ENCODE measurements at places on chromosomes 12 and 14.

GRCh38 chr12:120882055-120882555 is 22.1 kb downstream of the SPPL3 start:
- DNase-seq, result no peak

- no peak for DNase-seq
Observed at GRCh38 chr14:31265701-31266398, 58.3 kb upstream of the HECTD1 start.

- DNase-seq, result peak; percentile 47
Observed at GRCh38 chr12:19972325-19973288, 395.7 kb upstream of the PDE3A start.

DNA sequence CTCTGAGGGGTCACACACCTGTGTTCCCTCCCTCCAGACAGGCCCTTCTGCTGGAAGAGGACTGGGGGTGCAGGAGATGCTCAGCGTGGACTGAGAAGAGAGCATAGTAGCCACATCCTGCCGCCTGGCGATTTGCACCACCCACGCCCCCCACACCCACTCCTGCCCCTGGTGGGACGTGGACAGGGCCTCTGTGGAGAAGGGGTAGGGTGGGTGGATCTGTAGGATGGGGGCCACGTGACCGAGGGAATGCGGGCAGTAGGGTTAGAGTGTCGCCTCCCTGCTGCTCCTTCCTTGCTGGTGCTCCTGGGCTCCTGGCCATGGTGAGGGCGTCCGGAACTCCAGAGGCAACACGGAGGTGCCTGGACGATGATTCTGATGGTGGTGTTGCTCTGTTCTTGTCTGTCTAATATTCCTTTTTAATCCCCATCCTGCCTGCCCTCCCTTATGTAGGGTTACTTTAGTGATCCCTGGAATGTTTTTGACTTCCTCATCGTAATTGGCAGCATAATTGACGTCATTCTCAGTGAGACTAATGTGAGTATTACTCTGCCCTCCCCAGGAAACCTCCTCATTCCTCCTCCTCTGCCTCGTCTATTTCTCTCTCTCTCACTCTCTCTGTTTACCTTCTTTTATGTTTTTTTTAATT is 161.5 kb upstream of the FKBP4 start:
- no peak for DNase-seq

GRCh38 chr14:54568821-54569595 is 2.1 kb downstream of the SAMD4A start:
- DNase-seq, result no peak

DNA sequence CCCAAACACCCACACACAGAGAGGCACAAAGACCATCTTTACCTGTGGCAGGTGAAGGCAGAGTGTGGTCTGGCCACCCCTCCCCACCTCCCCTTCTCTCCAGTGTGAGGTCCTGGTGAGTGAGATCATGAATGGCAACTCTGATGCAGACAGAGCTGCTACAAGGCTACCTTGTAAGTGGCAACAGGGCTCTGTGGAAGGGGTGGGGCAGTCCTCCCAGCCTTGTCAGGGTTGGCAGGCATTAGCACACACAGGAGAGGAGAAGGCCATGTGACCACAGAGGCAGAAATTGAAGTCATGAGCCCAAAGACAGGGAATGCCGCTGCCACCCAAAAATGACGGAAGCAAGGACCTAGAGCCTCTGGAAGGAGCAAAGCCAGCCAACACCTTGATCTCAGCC is 30.7 kb downstream of the VWF start:
- DNase-seq, result no peak

DNA sequence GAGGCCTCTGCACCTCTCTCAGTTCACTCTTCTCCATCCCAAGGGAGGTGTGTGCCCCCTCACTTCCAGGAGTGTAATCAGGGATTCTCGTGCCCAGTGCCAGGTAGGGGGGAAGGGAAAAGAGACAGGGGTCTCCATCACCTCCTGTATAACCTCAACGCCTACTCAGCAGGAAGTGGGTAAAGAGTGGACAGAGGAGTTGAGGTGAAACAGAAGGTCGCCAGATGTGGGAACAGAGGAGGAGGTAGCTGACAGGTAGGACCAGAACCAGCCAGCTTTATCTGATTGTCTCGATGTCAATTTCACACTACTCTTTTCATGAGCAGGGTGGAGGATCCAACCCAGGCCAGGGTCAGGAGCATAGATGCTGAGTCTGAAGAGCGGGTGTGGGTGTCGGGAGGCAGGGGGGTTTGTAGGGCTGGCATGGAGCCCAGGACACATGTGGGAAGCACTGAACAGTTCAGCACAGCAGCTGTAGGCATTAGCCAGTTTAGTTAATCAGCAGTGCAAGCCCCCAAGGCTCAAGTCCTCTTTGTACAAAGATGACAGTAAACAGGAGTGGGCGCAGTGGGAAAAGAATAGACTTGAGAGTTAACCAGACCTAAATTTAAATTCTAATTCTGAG is 213.5 kb downstream of the PELI2 start:
- DNase-seq, result no peak

DNA sequence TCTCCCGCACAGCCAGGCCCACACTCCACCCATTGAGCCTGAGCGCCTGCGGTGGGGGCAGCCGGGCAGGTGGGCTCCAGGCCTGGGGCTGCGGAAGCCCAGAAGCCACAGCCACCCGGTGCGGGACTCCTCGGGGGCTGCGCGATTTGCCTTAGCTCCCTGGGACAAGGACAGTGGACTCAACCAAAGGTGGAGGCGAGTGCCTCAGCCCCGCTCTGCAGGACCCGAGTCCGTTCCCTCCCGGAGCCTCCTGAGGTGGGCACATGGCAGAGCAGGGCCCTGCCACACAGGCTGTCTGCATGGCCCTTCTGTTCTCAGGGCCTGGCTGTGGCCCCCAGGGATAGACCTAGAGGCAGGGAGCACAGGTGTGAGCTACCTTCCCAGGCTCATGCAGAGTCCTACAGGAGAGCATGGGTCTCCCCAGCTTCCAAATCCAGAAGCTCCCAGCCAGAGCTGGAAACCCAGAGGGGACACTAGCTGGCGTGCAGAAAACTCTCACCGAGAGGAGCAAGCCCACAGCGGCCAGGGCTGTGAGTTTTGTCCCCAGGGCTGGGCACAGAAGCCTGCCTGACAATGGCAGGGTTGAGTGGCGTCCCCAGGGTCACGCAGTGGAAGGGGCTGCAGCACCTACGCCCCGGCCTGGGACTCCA is 22.2 kb upstream of the LRTM2 start:
- DNase-seq, result peak; percentile 24

DNA sequence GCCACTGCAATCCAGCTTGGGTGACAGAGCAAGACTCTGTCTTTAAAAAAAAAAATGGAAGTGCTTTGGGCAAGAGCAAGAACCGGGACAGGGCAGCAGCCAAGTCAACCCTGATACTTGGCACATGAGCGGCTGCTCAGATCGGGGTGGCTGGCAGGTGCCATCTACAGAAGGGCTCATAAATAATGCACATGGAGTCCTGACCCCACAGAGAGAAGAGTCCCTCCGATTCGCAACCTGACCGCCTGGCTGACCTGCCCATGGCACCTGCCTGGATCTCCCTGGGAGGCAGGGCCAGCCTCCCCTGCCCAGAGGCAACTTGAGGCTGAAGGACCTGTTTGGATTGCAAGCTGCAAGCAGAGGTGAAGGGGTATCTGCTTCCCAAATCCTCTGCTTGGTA is 9.6 kb upstream of the TMEM120B start:
- no peak for DNase-seq

DNA sequence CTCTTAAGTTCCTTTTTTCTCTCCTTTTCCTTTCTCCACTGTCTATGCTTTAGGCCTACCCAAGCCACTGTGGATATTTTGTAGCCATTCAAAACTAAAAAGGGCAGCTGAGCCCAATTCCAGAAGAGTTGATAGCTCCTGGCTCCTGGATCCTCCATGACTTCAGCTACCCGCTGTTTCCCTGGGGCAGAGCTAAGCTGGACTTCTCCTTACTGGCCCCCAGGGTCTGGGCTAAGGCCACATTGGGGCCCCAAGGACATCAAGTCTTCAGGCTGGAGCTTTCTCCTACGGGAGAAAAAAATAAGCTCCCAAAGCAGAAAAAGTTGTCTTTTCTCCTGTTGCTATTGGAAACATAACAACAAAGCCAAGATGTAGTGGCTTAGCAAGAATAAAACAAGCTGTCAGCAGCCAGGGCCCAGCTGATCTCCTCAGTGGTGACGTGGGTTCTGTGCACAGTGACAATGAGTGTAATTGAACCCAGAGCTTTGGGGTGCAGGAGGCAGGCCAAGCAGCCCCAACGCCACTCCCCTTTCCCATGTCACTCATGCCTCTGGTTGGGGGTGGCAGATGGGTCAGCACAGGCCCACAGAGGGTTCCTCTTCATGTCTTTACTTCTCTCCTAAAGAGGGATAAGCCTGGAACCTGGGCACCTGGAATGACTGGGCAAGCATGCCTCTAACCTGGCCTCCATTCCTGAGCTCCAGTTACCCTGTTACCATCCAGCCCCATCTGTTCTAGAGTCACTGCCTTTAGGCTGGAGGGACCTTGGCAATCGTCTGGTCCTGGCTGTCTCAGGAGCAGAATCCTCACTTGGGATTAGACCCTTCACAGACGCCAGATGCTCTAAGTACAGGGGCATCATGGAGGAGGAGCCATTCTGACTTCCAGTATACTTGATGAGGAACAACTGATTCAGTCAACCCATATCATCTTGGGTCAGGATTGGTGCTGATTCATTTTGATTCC is 171.2 kb downstream of the ZFP36L1 start:
- DNase-seq, result no peak

- no peak for DNase-seq
Observed at GRCh38 chr12:124564232-124564958, 3.0 kb downstream of the NCOR2 start.

GRCh38 chr14:51575349-51576116 is 76.2 kb upstream of the FRMD6 start:
- no peak for DNase-seq

DNA sequence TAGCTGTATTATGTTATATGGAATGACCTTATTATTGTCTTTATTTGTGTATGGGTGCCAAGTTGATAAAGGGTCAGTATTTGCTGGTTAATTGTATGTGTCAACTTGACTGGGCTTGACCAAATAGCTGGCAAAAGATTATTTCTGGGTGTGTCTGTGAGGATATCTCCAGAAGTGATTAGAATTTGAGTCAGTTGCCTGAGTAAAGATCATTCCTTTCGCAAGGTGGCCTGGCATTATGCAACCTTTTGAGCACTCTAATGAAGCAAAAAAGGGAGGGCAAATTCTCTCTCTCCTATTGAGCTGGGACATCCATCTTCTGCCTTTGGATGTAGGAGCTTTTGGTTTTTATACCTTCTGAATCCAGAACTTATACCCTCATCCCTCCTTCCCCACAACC is 82.2 kb downstream of the ATXN7L3B start:
- no peak for DNase-seq

- no peak for DNase-seq
Observed at GRCh38 chr14:36094963-36095362, 81.6 kb downstream of the PTCSC3 start.

- DNase-seq, result no peak
Observed at GRCh38 chr14:31070431-31070830, 44.3 kb upstream of the STRN3 start.

DNA sequence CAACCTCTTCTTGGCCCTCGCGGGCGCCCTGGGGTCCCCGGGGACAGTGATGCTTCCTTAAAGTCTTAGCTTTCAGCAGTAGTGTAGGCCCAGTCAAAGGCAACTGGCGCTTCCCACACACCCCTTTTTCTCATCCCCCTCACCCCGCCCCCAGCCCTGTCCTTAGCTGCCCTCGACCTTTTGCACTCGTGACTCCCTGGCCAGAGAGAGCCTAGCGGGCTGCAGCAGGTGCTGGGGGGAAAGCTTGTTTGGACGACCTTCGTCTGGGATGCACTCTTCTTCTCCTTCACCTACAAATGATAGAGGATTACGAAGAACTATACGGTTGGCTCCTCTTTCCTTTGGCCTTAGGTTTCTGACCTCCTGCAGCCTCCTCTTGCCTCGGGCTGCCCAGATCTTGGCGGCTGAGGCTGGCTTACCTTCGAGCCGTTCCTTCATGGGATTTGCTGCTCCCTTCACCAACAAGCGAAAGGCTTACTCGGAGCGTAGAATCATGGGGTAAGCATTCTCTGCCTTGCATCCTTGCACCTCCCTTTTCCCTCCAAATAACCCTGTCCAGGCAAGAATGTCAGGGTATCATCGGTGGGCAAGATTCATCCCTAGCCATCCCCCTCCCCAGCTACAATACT is 815 bp downstream of the COQ10A start:
- DNase-seq, result no peak

DNA sequence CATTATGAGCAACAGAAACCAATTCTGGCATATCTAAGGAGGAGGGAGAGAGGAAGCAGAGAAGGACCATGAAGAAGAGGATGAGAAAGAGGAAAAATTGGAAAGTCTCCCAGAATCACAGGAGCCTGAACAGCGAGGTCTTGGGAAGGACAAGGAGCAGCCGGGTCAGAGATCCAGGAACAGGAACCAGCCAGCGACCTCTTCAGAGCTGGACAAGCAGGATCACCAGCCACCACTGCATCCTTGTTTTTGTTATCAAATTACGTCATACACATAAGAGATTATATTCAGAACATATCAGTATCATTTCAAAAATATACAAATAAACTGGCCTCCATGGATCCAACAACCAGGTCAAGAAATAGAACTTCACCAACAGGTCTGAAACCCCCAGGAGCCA is 22.1 kb upstream of the BDKRB2 start:
- no peak for DNase-seq

DNA sequence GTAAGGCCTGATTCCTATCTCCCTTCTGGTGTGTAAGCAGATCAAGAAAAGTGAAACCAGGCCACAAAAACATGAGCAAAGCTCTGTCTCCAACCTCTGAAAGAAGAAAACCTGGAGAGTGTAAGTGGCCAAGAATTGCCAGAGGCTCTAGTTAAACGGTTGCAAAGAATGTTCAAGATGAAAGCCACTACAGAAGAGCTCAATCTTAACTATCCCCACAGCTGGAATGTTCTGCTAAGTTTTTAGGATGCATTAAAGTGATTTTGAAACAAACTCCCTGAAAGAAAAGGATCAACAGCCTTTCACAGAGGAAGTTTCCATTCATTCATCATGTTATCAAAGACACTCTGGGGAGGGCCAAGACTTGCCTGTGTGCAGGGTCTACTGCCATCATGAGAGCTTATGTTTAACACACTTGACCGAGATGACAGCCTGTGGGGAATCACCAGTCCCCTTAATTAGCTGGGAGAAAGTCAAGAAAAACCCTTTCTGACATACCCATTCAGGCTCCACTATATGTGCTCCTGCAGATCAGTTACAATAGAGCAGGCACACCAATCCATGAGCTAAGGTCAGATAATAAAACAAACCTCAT is 128.0 kb upstream of the OVCH1 start:
- DNase-seq, result no peak

- no peak for DNase-seq
Observed at GRCh38 chr12:71430756-71431155, 8.8 kb upstream of the LGR5 start.

- DNase-seq, result no peak
Observed at GRCh38 chr14:76277586-76278130, 98.3 kb upstream of the ESRRB start.

DNA sequence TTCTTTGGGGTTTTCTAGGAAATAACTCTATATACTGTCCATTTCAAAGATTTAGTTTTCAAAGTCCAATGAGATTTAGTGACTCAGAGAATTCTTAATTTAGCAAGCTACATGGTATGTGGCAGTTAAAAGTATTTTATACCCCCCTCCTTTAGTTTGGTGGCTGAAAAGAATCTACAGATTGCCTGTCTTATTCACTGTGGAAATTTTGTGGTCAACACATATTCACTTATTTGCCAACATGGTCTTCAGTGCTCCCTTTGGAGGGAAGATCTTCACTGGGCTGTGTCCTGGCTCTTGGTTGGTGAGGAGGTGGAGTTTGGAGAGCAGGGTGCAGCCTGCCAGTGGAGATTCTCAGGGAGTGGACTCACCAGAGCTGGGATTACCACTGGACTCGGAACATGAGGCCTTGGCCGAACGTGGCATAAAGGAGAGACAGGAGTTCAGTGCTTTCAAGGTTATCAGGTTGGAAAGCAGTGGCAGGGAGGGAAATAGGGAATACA is 39.8 kb downstream of the SAMD4A start:
- DNase-seq, result no peak

All from stimulated activated CD8-positive, alpha-beta memory T cell treated with anti-CD3 and anti-CD28 coated beads, Interleukin-4, amount 100 ng/mL, for 48 hours (primary cell).